H1 (cell line): ENCODE measurements at places on chromosomes 4 and X. TPM values are rescaled to one million over a fixed set of nuclear protein-coding genes. Genes with fewer than 3 reads are reported as not detected.

DNA sequence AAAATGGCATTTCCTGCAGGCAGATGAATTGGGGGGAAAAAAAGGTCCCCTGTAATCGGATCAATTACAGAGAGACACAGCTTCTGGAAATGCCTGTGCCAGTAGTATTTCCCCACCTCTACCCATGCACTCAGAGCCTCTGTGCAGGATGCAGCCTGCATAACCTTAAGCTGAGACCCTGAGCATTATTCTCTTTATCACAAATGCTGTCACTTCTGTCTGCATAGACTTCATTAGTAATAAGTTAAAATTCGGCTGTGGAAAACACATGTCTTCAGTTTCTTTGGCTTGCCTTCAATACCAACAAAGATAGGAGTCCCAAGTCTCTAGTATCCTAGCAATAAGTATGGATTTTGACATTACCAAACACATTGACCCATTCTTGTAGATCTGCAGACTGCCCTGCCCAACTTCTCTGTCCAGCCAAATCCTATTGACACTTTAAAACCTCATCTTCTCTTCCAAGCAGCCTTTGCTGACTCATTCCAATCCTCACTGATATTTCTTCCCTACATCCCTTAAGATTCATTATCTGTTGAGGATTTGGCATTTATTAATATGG, 70.8 kb downstream of the LUZP4 start:
- no peak for DNase-seq
- peaks cover 4% of the 10 kb centered on the region; the same call in 1 of the 2 replicates for H3K27me3 ChIP-seq
- no peak overlapping the region for H3K27ac ChIP-seq

DNA sequence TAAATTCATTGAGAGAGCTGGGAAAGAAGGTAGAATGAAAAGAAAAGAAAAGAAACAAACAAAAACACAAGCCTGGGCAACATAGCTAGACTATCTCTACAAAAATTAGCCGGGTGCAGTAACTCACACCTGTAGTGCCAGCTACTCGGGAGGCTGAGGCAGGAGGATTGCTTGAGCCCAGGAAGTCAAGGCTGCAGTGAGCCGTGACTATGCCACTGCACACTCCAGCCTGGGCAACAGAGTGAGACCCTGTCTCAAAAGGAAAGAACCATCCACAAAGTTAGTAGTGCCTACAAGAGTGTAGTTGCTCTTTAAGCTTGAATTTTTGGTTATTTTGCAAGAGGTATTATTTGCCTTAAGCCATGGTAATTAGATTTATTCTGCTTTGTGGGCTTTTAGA, 157.7 kb downstream of the CBR4 start:
- no peak overlapping the region for H3K4me3 ChIP-seq
- DNase-seq: no peak
- H3K36me3 ChIP-seq: no peaks in the 10 kb centered on the region
- no peaks in the 10 kb centered on the region for H3K27me3 ChIP-seq
- H3K27ac ChIP-seq: no peak overlapping the region

DNA sequence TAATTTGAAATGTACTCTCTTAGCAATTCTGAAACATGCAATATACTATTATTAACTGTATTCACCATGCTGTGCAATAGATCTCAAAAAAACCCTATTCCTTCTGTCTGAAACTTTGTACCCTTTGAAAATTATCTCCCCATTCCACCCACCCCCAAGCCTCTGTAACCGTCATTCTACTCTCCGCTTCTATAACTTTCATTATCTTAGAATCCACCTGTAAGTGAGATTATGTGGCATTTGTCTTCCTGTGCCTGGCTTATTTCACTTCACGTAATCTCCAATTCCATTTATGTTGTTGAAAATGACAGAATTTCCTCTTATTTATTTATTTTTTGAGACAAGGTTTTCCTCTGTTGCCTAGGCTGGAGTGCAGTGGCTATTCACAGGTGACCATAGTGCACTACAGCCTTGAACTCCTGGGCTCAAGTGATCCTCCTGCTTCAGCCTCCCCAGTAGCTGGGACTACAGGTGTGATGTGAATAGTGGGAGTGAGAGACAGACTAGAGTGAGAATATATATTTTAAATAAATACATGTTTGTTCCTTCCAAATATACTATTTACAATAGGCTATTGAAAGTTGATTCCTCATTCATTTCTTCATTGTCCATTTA, 30.5 kb downstream of the VSIG4 start:
- no peaks in the 10 kb centered on the region for H3K4me1 ChIP-seq
- H3K27ac ChIP-seq: no peak overlapping the region
- no peak overlapping the region for H3K4me3 ChIP-seq
- DNase-seq: no peak
- no peaks in the 10 kb centered on the region for H3K27me3 ChIP-seq

GRCh38 chr4:48262926-48263325, 6.7 kb downstream of the TEC start:
- H3K4me3 ChIP-seq: no peak overlapping the region
- no peaks in the 10 kb centered on the region for H3K4me1 ChIP-seq
- H3K36me3 ChIP-seq: no peaks in the 10 kb centered on the region
- H3K27me3 ChIP-seq: no peaks in the 10 kb centered on the region
- H3K27ac ChIP-seq: no peak overlapping the region
- no peak for DNase-seq

DNA sequence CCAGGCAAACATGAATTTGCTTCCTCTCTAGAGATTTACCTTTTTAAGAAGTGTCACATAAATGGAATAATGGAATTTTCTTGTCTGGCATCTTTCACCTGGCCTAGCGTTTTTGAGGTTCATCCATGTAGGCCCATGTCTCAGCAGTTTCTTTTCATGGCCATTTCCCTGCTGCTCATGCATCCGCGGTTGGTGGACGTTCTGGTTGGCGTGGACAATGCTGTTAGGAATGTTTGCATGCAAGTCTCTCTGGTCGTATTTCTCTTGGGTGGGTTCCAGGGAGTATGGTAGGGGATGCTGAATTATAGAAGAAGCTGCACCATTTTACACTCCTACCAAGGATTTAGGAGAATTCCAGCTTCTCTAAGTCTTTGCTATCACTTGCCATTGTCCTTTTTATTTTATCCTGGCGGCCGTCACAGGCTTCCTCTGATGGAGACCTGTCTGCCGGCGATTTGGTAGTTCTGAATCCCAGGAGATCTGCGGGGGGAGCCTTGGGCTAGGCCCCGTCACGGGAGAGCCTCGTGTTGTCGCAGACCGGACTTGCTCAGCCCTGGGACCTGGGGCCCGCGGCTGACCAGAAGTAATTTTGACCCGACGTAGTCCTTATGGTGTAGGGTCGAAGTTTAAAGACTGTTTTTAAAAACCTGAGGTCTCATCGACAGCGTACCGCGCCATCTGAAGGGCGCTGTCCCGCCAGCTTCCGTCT, 56.9 kb upstream of the TADA2B start:
- H3K4me3 ChIP-seq: peak overlapping the region; percentile 68
- no peak for DNase-seq
- H3K36me3 ChIP-seq: no peaks in the 10 kb centered on the region
- no peaks in the 10 kb centered on the region for H3K27me3 ChIP-seq

Gene PABPC1L2B
- total RNA-seq: 0.59 and 1.7 TPM in 2 replicates

Gene PDGFRA
- 3.4 and 3.7 TPM in 2 replicates for total RNA-seq

Gene PCDH7
- total RNA-seq: 6.1 and 6.7 TPM in 2 replicates
